ENCODE measurements at places on chromosomes 1 and 21.

DNA sequence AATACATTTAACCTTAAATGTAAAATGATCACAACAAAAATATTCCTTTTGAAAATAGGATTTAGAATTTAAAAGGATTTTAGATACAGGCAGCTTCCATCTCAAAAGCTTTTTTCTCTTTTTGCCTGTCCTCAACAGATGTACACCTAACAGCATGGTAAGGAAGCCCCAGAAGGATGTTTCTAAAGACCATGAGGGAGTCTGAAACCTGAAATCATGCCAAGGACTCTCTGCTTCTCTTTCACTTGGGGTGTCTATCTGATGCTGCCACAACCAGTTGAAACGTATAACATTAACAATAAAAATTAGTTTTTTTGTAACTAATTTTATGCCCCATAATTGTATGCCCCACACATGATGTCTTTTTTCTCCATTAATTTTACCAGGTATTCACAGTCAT, 5.4 kb upstream of the ZNF281 start:
- peak; percentile 43 for DNase-seq

DNA sequence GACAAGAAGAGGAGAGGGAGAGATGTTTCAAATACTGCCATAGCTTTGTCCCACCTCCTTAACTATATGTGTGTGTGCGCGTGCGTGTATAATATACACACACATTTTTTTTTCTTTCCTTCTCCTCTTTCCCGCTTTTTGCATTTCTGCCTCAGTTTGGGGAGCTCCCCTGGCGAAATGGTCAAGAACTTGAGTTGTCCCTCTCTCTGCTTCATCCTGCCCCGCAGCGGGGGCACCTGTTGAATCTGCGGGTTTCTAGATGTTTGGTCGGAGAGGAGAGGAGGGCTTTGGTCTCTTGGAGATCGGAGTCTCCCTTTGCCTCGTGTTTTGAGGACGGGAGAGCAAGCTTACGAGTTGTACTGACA, 504 bp downstream of the SCCPDH start:
- peak; percentile 34 for DNase-seq

DNA sequence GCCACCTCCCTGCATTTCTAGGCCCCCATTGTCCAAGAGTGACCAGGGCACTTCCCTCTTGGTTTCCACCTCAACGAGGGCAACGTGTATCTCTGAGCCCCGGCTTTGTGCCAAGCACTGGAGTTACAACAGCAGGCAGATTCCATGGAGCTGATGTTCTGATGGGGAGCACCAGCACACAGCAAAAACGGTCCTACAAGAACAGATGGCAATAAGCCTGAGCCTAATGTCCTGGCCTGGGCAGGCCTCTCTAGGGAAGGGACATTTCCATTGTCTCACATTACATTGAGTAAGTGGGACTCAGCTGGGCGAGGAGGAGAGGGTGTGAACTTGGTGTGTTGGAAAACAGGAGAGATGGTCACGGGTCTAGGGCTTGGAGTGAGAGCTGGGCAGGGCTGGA, 27.2 kb upstream of the NPPB start:
- DNase-seq: no peak

- no peak for DNase-seq
These were observed 61.8 kb downstream of the S1PR1 start for GRCh38 chr1:101298663-101299062.

GRCh38 chr1:181043025-181043888, 9.5 kb downstream of the MR1 start:
- no peak for DNase-seq

DNA sequence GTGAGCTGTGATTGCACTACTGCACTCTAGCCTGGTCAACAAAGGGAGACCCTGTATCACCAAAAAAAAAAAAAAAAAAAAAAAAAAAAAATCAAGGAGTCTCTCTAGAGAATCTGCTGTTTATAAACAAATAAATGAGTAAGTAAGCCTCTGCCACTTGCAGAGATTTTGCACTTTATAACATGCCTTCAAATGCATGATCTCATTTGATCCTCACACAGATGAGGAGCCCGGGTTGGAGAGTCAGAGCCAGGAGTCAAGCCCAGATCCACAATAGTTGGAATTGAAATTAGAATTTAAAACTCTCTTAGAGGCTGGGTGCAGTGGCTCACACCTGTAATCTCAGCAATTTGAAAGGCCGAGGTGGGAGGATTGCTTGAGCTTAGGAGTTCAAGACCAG, 4.0 kb downstream of the PRELP start:
- DNase-seq: no peak

DNA sequence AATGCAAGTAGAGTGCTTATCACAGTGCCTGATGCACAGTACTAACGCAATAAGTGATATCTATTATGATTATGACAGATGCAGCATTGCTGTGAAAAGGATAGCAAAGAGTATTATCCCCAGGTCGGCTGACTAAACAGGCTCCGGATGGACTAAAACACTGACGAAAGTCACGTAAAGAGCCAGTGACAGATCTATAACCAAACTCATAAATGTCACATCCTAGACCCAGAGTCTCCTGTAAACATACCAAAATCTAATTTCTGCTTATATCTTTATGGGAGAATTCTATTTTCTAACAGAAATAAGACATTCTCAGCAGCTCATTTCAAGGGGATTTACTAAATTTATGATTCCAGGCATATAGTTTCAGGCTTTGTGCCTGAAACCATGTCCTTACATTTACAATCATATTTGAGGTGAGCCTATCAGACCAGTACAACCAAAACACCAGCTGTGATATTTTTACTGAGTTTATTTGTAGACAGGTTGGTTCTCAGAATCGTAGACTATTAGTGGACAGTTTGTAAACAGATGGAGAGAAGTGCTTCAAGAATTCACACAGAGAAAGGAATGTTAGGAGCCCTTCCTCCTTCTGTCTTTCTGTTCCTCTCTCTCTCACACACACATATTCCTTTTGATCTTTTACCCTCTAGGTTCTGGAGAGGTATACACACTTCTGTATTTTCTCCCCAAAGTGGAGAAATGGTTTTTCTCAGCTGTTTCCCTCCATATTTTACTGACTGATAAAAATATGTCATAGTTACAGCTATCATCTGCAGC, 52.4 kb upstream of the WDR26 start:
- DNase-seq: no peak

DNA sequence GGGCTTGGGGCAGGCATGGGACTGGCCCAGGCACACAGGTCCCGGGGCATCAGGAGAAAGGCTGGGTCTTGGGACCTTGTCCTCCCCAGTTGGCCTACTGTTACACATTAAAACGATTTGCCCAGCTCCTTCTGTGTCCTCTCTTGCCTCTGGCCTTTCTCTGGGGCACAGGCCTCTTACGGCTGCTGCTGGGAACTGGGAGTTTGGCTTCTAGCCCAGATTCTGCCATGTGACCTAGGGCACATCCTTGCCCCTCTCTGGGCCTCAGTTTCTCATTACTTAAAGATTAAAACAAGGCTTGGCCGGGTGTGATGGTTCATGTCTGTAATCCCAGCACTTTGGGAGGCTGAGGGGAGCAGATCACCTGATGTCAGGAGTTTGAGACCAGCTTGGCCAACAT, 14.0 kb downstream of the KDF1 start:
- no peak for DNase-seq

- DNase-seq: no peak
These were observed 127.7 kb downstream of the SPATA46 start for GRCh38 chr1:162248854-162249535.

DNA sequence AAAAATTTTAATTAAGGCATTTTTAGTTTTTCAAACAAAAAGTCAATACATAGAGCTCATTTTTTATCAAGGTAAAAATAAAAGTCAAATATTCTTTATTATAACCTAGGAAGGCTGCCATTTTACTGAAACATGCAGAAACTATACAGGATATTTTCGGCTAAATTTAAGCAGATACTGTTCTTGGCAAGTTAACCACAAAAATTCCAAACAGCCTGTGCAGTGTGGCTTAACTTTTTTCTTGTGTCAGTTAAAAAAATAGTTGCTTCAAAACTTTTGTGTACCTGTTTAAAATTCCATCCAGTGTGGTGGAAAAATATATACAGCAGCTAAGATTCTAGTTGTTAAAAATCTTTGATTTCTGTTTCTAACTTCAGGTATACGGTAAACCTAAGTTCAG, 135.0 kb downstream of the ATP5PO start:
- DNase-seq: peak; percentile 64

GRCh38 chr1:185314411-185314810, 2.6 kb downstream of the IVNS1ABP start:
- DNase-seq: peak; percentile 26

- no peak for DNase-seq
These were observed 109.6 kb downstream of the PCP4 start for GRCh38 chr21:39976800-39977199.

GRCh38 chr1:214557952-214558735, 6.7 kb upstream of the PTPN14 start:
- DNase-seq: peak; percentile 91

DNA sequence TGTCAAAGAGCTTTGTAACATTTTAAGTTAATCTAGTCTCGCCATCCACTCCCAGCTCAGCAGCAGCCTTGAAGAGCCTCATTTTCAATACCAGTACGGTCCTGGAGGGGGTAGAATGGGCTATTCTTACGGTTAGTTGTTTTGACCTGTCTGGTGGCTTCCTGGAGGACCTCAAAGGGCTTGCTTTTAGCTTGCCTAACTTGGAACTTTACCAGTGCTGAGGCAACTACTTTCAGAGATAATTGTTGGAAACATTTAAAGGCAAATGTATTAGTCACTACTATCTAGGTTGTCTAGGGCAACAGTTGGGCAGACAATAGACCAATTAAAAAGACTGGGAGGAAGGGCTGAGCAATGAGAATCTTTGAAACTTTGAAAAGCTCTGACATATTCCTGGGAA, 56.0 kb downstream of the TTLL7 start:
- peak; percentile 26 for DNase-seq

- DNase-seq: no peak
These were observed 7.1 kb upstream of the PCBP3 start for GRCh38 chr21:45636459-45636858.

- no peak for DNase-seq
These were observed 162.4 kb upstream of the CACYBP start for GRCh38 chr1:174837386-174837785.

DNA sequence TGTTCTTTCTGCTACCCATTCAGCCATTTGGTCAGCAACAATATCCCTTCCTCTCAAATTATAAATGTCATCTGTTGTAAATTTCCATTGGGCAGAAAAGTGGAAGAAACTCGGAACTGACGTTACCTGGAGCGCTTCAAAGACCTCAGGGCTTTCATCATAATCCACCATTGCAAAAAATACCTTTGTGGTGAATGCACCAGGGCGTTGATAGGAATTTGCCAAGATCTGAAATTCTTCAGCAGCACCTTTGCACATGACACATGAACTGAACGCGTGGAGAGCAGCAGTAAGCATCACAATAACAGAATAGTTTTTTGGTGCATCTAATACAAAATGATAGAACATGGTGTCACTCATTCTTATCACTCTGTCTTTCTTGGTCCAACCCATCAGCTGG, 3.1 kb upstream of the TEKT2 start:
- no peak for DNase-seq

GRCh38 chr1:91744953-91745639, 140.9 kb downstream of the TGFBR3 start:
- DNase-seq: peak; percentile 83

GRCh38 chr1:225004396-225004795, 74.9 kb downstream of the DNAH14 start:
- no peak for DNase-seq

GRCh38 chr1:15883326-15883725, 35.8 kb downstream of the SPEN start:
- DNase-seq: no peak

DNA sequence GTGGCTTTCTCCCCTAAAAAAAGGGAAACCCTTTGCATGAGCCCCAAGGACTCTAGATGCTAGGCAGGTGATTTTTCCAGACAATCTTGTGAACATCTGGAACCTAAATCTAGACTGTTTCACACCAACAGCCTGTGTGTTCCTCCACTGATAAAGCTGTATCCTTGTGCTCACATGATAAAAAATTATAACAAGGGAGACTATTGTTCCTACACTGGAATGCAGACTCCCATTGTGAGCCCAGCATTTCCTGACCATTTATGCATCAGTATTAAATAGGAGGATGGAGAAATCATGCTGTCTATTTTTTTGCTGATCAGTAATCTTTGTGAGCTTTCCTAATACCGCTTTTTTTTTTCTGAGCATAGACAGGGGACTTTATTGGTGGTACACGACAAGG, 52.5 kb downstream of the ZNF697 start:
- DNase-seq: no peak

GRCh38 chr1:8870616-8871538, 7.6 kb downstream of the ENO1 start:
- no peak for DNase-seq

DNA sequence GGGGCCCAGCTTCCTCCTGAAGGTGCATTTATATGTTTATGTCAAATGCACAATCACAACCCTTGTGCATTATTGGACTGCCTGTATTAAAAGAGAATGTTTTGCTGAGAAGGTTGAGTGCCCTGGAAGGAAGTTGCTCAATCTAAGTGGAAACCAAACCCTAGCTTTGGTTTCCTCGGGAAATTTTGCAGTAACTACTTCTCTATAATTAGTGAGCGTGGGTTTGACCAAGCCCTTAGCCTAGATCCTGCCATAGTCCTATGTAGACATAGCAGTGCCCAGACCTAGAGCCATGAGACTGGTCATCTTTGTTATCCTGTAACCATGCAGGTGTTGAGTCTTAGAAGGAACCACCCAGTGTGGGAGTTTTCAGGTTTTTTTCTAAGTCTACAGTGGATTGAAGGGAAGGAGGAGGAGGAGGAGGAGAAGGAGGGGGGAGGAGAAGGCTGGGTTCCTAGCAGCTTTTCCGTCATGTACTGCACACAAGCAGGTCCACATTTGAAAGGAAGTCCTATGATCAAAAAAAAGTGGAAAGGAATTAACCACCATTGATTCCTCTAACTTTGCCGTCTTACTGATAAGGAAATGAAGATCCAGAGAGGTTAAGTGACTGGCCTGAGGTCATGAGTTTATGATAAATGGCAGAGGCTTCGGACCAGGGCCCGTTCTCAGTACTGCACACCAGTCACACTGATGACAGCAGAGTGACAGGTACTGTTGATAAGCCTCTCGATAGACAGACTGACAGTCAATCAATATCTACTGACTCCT, 72.2 kb upstream of the LYST start:
- no peak for DNase-seq

- peak; percentile 51 for DNase-seq
These were observed 34.6 kb upstream of the CD55 start for GRCh38 chr1:207286786-207287468.

DNA sequence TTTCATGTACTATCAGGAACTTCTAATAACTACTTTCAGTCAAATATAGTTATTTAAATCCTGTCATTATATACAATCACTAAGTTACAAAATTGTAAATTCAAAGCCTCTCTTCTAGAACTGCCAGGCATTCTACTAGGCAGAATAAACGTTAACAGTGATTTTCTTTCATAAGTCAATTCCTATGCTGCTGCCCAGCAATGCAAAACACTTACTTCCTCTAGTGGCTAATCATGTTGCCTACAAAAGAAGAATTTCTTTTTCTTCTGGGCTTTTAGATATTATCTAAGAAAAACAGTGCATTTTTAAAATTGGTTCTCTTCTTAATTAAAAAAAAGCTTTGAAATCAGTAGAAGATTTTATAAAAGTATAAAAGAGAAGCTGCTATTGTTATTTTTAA, 509.8 kb upstream of the ADAMTS5 start:
- peak; percentile 54 for DNase-seq

GRCh38 chr1:41418857-41419583, 57.8 kb downstream of the FOXO6 start:
- peak; percentile 62 for DNase-seq

- peak; percentile 5 for DNase-seq
These were observed 48.2 kb downstream of the RHOU start for GRCh38 chr1:228783418-228784040.
